ENCODE measurements at places on chromosomes 16 and 17.

DNA sequence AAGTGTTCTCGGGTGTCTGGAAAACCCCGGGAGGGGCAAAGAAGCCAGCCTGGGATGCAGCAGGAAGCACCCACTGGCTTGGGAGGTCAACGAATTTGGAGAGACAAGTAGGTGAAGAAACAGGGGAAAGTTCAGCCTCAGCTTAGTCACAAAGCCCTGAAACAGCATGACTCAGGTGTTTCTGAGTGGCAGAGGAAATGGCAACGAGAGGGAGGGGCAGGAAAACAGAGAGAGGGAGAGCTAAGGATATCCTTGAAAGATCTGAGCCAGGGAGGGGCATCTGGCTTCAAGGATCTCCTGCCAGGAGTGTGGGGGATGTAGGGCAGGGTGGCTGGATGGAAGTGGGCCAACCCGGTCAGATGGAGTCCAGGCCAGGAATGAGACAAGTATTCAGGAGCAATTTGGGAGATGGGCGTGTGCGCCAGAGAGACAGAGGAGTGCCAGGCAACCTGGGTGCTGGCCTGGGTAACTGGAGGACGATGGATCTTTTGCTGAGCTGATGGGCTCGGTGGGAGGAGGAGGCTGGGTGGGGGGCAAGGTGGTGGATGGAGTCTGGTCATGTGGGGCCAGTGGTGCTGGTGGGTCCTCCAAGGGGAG, 27.2 kb downstream of the ABCC3 start:
- peak; percentile 23 for DNase-seq

DNA sequence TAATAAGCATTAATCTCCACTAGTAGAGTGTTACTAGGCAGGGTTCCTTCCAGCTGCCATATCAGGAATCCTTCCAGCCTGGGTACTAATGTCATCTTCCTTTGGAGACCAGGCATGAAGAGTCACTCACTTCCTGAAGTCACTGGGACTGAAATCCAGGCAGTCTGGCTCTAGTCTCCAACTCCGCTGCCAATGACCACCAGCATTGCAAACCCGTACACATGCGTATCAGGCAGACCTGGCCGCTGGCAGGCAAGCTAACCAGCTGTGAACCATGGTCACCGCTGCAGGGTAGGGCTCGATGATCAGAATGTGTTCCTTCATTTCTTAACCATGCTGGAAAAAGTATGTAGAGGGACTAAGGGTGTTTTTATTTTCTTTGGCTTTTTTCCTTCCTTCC, 255.5 kb downstream of the CDH13 start:
- DNase-seq, result no peak

- no peak for DNase-seq
Observed at GRCh38 chr16:88953003-88953690, 23.9 kb downstream of the CBFA2T3 start.

- DNase-seq, result no peak
Observed at GRCh38 chr17:72734613-72735012, 357.9 kb downstream of the SLC39A11 start.

GRCh38 chr16:87319011-87319410, 1.8 kb upstream of the C16orf95 start:
- DNase-seq, result no peak

GRCh38 chr17:30917050-30917449, 4.7 kb upstream of the ADAP2 start:
- no peak for DNase-seq

- DNase-seq, result no peak
Observed at GRCh38 chr17:77778636-77779489, 179.6 kb upstream of the TNRC6C start.

DNA sequence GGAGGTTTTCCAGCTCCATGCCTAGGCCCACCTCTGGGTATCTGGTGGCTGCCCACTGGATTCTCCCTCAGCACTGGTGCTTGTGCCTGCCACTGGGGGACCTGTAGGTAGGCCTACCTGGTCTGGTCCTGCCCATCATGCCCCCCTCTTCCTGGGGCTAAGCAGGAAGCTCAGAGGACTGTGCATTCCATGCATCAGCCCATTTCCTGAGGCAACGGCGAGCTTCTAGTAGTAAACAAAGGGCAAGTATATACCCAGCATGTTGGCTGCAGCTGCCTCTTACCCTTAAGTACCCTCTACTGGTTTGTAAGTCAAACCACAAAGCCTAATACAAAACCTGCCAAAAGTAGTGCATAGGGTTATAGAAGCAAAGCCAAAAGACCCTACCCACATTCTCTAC, 37.5 kb downstream of the SDR42E1 start:
- DNase-seq, result no peak

DNA sequence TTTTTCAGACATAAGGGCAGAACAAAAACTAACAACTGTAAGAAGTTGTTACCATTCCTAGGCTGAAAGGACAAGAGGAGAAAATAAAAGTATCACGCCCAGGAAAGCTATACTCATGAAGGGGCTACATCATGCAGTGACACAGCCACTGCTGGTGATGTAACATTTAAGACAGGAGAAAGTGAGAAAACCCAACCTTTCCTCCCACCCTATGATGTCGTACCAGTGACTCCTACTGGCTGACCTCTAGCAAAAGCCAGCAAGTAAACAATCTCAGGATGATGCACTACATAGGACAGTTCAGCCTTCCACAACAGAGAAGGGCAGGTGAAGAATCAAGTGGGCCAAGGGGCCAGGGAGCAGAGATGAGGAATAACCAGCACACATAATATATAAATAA, 14.0 kb upstream of the OR1E2 start:
- DNase-seq, result no peak

GRCh38 chr16:10972108-10972818, 27.9 kb downstream of the CLEC16A start:
- DNase-seq, result no peak

- no peak for DNase-seq
Observed at GRCh38 chr17:81315129-81315884, 20.2 kb upstream of the SLC38A10 start.

DNA sequence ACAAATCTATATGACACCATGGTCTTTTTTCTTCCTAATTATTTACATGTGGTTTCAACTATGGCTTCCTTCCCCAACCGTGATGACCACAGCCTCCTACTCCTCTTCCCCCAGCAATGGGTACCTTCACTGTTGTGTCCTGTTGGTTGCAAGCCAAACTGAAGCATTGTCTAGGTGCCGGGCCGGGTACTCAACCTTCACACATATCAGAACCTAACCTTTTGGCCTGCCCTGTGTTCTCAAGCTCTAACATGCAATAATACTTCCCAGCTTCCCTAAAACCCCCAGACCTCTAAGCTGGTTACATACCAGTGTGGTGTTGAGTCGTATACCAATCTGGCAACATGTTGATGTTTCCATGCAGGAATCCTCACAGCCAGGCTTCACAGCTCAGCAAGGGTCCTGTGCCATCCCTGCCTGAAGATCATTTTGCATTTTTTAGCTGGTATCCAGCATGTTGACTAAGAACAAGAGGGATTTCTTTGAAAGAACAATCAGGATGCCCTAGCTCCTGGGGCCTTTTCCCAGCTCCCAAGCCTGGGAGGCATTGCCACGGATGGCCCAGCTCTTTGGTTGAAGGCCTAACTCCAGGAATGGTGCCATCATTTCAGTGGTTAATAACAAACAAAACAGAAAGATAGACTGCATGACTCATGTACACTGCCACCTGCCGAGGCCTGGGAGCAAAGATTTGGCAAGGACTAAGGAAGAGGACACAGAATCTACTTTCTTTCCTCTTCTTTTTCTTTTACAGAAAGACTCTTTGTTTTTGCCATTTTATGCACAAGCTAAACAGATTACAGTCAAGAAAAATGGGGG, 373.7 kb upstream of the SALL1 start:
- no peak for DNase-seq

GRCh38 chr16:23423496-23424049, 29.4 kb downstream of the COG7 start:
- no peak for DNase-seq

DNA sequence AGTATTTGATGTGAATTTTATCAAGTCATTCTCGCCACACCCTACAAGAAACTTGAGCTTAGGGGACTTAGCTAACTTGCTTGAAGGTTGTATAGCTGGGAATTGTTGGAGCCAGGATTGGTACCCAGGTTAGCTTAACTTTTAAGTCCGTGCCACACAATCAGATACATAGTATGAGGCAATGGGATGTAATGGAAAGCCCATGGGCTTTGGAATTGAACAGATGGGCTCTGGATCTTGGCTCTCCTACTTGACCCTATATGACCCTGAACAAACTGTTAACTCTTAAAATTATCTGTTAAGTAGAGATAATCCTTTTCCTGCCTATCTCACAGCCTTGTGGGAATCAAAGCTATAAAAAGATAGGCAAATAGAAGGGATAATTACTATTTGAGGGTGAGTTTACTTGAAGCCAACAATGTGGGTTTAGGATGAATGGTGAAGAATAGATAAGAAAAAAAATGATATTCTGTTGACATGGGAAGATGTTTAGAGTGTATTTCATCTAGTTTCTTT, 51.9 kb upstream of the CACNG3 start:
- no peak for DNase-seq

DNA sequence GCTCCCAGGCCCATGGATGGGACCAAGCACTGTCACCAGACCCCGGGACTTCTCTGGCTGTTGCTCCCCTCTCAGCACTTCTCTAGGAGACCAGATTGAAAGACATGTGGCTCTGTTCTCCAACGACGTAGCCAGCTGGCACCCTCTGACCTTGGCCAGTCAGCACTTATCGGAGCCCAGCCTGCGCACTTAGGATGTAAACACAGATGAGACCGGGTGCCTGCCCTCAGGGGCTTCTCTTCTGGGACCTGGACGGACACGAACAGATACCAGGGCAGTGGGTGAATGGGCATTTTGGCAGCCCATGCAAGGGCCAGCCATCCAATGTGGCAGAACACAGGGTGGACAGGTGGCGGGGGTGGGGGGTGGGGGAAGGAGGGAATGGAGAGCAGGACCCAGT, 6.6 kb downstream of the ZDHHC1 start:
- no peak for DNase-seq

- no peak for DNase-seq
Observed at GRCh38 chr16:68460067-68460466, 11.8 kb upstream of the SMPD3 start.

GRCh38 chr16:85429776-85430522, 183.2 kb upstream of the GSE1 start:
- no peak for DNase-seq

- no peak for DNase-seq
Observed at GRCh38 chr16:65070831-65071432, 50.9 kb downstream of the CDH11 start.

DNA sequence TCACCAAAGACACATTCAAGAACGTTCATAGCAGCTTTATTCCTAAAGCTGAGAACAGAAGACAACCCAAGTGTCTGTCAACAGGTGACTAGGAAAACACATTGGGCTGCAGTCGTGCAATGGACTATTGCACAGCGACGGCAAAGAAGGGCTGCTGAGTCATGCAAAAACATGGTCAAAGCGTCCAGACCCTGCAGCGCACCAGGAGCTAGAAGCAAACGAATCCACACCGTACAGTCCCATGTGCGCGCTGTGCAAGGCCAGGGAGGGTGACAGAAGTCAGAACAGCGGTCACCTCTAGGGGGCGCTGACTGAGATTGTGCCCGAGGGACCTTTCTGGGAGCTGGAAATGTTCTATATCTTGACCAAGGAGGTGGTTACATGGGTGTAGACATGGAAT, 266.4 kb downstream of the MAF start:
- DNase-seq, result no peak

GRCh38 chr17:45436161-45436560, 3.5 kb upstream of the ARHGAP27 start:
- DNase-seq, result no peak

DNA sequence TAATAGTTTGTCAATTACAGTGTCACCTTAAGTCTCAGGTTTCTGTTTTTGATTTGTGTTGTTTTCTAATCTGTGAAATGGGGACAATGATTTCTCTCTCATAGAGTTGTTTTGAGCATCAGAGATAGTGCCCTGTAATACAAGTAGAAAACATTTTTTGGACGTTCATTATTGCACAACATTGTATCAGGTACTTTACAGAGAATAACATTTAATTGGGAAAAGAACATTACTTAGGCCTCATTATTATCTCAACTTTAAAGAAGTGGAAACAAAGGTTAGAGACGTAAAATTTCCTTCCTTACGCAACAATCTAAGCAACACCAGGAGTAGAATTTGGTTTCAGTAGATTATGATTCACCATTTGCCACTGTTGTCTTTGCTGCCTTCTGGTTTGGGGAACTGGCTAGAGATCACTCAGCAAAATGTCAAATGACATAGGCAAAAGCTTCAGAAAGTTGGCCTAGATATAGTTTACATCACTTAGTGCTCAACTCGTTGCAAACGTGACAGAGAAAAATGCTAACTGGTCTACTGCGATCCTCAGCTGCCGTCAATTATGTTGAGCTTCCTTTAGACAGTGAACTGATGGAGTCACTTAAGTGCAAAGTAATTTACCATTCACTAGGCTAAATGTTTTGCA, 1026.8 kb downstream of the CDH11 start:
- DNase-seq, result no peak

- no peak for DNase-seq
Observed at GRCh38 chr17:72382971-72383722, 262.3 kb downstream of the SOX9 start.

GRCh38 chr16:68892214-68892613, 48.9 kb downstream of the TANGO6 start:
- DNase-seq, result no peak

- no peak for DNase-seq
Observed at GRCh38 chr16:57540387-57540786, 2.1 kb upstream of the ADGRG5 start.

GRCh38 chr17:58333736-58334207, 5.2 kb upstream of the TSPOAP1 start:
- no peak for DNase-seq

GRCh38 chr17:6862825-6863224, 31.3 kb upstream of the TEKT1 start:
- DNase-seq, result no peak

DNA sequence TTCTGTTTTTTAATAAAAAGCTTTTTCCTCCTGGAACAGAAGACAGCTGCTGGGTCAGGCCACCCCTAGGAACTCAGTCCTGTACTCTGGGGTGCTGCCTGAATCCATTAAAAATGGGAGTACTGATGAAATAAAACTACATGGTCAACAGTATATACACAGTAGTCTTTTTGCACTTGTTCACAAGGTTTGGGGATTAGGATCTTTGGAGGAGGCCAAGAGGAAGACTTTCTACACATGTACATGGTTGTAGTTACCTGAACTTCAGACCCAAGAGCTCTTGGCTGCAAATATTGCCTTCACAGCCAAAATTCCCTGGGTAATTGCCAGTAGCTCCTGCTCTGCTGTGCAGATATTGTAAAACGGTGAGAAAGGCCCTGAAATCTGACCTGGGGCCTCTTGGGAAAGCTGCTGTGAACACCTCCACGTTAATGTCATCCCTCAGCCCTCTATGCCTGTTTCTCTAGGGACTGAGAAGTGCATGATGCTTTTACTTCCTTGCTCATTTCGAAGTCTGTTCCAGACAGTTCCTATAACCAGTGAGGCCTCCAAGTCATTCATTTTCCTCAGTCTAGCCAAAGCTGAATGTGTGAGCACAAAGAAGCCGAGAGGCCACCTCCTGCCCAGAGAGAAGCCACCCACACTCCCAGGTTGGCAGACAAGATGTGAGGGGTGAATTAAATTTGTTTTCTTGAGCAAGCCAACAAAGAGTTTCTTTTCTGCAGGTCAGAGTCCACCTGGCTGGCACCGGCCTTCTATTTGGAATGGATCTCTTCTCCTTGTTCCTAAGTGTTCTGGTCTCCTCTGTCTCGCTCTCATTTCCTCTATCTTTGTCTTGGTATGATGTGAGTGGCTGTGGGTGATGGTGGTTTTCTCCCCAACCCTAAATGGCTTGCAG, 15.9 kb downstream of the ANKRD40 start:
- no peak for DNase-seq
